Fibroblast of villous mesenchyme (primary cell): ENCODE measurements at places on chromosomes 2 and 18. TPM values are rescaled to one million over a fixed set of nuclear protein-coding genes. Genes with fewer than 3 reads are reported as not detected.

DNA sequence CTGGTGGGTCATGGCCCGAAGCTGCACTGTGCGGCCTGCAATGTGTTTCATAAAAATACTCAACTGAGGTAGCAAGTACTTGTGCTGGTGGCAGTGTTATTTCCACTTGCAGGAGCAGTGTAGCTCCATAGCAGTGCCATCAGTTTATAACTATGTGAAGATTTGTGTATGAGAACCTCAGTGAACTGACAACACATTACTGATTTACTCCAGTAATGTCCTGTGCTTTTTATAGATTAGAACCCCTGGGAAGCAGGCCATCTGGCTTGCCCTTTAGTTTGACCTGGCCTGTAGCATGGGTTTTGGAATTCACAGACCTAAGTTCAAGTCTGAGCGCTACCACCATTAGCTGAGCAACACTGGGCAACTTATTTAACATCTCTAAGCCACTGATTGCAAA, 99.7 kb upstream of the AQP4 start:
- DNase-seq = no peak

GRCh38 chr2:97952357-97952756, 43.4 kb downstream of the TMEM131 start:
- no peak for DNase-seq

Gene ACMSD
- not detected in 2 replicates for total RNA-seq

Gene TRIM43
- total RNA-seq = under 0.01 TPM in 1 of 2 replicates, not detected in the other

Gene ALPI
- not detected in 2 replicates for total RNA-seq
